ENCODE measurements at places on chromosomes 16 and 17. TPM values are rescaled to one million over a fixed set of nuclear protein-coding genes. Genes with fewer than 3 reads are reported as not detected.

DNA sequence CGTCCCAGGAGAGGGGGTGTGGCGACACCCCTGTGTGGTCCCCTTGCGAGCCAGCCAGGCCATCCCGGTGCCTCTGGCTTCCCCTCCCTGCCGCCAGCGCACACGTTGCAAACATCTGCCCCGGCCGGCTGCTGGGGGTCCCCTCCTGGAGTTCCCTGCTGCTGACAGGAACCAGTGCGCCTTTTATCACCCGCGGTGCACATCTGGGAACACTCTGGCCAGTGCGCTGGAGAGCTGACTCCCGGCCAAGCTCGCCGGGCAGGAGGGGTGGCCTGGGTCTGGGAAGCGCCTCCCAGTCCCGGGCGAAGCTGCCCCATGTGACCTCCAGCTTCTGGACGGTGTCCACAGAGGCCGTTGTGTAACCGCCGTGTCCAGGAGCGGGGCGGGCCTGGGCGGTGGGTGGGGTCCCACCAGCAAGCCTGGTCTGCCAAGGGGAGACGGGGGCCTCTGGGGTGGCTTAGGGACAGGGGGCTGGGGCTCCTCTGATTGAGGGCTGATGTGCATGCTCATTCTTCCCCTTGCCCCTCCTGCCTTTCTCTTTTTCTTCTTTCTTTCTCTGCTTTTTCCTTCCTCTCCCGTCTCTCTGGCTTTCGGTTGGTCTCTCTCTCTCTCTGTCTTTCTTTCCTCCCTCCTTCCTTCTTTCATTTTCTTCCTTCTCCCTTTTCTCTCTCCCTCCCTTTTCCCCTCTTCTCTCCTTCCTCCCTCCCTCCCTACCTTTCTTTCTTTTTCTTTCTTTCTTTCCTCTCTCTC, 25.2 kb upstream of the CIBAR2 start:
- peak; percentile 87 for DNase-seq

- no peak for DNase-seq
Observed at GRCh38 chr17:80116921-80117380, 15.6 kb downstream of the GAA start.

GRCh38 chr17:30599428-30600059, 122.3 kb downstream of the GOSR1 start:
- no peak for DNase-seq

Gene NOTUM
- polyA plus RNA-seq: 1.9 TPM

All from muscle of arm (tissue), 14 donors.